AG04449 (cell line): ENCODE measurements at places on chromosomes 13 and 19.

- no peak for DNase-seq
Observed at GRCh38 chr19:23525276-23525852, 130.1 kb upstream of the ZNF91 start.

DNA sequence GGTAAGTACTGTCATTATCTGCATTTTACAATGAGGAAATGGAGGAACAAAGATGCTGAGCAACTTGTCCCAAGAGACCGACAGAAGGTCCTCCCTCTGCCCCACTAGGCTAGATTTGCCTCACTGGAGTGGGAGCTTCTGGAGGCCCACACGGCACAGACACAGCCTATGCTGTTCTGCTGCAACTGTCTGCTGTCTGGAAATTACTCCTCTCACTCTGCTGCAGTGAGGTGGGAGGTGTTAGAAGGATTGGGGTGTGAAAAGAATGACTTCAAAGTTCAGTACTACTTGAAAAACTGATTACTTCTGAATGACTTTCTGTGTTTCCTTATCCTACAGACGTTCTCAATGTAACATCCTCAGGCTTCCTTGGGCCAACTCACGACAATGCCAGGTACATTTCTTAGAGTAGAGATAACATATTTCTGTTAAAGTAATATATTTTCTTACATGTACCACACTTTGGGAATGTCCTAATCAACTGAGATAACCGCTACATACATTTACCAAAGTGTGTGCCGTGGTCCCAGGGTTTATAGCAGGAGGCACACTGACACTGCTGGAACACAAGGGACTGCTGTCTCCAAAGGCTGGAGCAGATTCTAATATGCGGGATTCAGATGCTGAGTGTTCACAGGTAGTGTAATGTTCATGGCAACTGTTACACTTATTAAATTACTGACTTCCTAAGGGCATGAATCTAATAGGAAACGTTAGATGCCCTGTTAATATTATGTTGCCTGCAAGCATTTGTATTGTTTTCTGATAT lies 53.5 kb upstream of the WASF3 start:
- DNase-seq = no peak

DNA sequence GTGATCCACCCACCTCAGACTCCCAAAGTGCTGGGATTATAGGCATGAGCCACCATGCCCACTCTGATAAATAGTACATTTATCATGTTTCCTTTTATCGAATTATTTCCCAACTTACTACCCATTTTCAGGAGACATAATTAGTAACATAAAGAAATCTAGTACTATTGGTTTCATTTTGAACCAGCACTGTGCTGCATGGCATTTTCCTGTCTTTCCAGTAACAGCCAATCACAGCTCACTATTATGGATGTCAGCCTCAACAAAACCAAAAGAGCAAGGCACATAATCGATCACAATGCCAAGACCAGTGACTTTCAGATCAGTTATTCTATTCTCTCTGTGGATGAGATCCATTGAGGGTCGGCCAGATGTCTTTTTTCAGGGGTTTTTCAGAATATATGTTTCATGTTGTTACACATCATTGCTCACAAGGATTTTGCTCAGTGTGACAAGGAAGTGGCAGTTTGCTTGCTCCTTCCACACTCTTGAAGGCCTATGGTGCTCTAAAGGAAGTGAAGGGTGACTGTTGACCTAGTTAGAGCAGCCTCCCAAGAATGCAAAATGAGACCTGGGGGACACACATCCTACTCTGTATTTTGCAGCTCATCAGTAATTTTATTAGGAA lies 233.4 kb downstream of the KCNRG start:
- no peak for DNase-seq

- no peak for DNase-seq
Observed at GRCh38 chr19:45847663-45848062, 15.3 kb downstream of the SYMPK start.

DNA sequence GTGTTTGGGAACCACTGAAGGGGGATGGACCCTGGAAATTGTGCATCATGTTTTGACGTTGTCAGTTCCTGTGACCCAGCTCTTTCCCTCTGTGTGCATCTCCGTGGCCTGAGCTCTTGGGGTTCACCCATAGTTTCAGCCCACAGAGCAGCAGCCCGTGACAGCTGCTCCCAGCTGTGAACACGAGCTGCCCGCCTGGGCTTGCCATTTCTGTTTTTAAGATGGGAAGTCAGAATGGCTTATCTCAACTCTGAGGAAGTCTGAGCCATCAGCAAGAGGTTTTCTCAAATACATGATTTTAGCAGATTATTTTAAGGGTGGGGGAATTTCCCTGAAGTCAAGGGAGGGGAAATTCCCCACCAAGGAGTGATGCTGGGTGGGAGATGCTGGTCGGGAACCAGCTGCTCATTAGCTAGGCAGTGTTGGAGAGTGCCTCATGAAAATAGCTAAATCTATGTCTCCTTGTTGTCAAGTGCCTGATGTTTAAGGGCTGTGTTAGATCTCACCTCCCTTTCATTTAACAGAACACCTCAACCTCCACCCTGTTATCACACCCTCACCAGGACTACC lies 34.8 kb upstream of the C1QTNF9 start:
- DNase-seq = no peak

DNA sequence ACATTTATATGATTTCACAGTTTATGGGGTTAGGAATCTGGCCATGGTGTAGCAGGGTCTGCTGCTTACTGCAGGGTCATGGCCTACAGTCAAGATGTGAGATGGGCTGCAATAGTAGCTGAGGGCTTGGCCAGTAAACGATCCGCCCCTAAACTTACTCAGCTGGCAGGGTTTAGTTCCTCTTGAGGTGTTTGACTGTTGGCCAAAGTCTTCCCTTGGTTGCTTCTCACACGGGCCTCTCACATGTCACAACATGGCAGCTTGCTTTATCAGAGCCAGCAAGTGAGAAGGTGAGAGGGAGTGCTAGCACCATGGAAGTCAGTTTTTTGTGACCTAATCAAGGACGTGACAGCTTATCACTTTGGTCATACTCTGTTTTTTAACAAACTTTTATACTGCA lies 77.1 kb downstream of the DNAJC3 start:
- DNase-seq = no peak

DNA sequence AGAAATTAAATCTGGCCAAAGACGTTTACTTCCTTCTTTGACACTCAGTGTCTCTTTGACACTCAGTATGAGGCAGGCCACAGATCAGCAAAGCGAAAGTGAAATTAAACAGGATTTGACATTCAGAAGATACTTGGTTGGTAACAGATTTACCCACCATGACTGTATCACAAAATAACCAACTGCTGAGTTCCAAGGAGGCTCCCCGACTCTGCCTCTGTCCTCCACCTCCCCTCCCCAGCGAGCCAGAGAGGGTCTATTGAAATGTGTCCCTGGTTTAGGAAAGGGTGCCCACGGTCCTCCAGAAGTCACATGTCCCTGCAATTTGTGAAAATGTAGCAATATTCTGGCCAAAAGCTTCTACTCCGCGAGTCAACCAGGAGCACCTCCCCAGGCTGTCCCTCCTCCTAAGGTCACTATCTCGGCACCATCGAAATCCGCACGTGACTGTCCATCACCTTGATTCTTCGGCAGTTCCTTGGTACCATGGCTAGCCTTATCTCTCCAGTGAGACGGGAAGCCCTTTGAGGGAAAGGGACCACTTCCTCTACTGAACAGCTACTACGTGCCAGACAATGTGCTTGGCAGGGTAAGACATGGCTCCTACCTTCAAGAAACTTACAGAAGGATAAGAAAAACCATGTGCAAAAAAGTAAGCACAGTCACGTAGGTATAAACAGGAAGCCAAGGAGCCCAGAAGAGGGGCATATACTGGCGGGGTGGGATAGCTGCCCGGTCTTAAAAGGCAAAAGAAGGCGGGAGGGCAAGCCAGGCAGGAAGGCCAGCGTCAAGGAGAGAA lies 1.5 kb downstream of the N4BP2L1 start:
- no peak for DNase-seq

GRCh38 chr19:7970716-7971448 lies 27.4 kb upstream of the TIMM44 start:
- no peak for DNase-seq

DNA sequence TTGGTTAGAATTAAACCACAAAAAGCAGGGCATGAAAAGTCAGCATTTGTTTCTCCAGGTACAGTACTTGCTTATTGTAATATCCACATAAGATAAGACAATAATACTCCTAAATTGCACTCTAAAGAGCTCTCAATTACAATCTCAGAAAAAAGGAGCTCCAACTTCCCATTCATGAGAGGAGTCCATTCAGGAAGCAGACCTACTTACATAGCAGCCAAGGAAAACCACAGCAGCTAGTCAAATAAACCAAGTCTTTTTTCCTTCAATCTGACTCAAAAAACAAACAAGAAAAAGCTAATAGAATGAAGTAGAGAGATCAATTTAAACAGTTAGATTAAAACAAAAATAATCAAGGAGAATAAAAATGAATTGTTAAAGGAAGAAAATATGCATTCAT lies 885.2 kb upstream of the SLITRK6 start:
- DNase-seq = no peak

DNA sequence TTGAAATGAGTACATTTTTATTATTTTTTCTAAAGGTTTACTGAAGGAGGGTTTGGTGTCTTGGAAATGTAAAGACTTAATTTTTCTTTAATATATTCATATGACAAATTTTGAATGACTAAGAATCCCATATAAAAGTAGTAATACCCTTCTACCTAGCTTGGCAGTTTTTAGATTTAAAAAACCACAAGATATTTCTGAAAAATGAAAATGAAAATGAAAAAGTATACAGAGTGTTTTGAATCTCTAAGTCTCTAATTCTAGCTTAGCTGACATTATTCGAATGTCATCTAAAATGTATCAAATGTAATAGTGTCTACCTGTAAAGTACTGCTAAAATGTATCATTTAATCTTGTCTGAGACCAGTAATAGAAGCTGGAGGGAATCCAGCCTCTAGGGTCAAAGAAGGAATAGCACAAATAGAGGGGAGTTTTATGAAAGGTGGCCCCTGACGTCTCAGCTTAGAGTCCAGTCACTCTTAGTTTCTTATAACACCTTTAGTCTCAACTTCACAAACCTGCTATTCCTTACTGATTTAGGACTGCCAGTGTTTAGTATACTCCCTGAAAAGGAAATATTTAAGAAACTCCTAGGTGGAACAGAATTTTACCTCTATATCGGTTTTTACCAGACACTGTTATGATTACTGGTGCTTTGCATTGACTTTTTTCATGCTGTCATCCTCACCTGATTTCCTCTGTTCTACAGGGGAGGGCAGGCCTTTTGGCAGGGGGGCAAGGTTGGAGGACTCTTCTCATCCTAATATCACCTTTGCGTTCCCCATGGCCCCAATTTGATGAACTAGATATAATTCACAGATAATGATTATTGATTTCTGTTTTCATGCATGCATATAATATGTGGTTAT lies 16.2 kb upstream of the MIR17HG start:
- DNase-seq = no peak

DNA sequence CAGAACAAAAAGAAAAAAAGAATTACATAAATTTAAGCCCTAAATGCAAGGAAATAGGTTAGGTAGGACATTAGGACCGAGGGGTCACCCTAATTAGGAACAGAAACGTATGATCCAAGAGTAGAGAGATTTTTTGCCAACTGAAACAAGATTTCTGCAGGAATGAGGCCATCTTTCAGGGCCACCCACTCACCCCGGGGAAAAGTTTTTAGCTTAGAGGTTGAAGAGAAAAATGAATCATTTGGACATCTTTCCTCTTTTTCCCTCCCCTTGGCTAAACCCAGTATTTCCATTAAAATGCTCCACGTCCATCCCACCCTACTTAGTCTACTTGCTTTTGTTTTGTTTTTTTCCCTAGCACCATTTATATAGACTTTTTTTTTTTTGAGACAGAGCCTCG lies 10.6 kb upstream of the PNMA8A start:
- DNase-seq = no peak

GRCh38 chr19:39428283-39429112 lies 7.3 kb downstream of the RPS16 start:
- DNase-seq = no peak

- no peak for DNase-seq
Observed at GRCh38 chr13:96993634-96994016, 651 bp downstream of the OXGR1 start.

GRCh38 chr19:40739030-40739839 lies 11.0 kb downstream of the ACTMAP start:
- DNase-seq = no peak

- DNase-seq = no peak
Observed at GRCh38 chr13:80562433-80563156, 221.7 kb upstream of the SPRY2 start.

DNA sequence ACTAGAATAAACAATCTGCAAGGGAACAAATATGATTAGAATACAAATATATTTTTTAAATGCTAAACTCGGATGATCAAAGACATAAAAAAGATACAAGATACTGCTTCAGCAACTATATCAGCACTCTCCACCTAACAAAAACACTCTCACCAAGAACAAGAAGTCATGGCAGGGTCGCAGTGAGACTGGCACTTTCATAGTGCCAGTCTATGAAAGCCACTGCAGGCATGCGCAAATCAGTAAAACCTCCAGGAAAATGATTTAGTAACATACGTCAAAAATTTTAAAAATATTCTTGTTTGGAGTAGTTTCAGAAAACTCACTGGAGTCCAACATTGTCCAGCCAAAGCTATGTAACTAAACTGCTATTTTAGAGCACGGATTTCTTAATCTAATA lies 295.9 kb downstream of the DIAPH3 start:
- no peak for DNase-seq
